Activated CD8-positive, alpha-beta memory T cell treated with anti-CD3 and anti-CD28 coated beads for 1 hour (primary cell): ENCODE measurements at places on chromosomes 13 and 19.

DNA sequence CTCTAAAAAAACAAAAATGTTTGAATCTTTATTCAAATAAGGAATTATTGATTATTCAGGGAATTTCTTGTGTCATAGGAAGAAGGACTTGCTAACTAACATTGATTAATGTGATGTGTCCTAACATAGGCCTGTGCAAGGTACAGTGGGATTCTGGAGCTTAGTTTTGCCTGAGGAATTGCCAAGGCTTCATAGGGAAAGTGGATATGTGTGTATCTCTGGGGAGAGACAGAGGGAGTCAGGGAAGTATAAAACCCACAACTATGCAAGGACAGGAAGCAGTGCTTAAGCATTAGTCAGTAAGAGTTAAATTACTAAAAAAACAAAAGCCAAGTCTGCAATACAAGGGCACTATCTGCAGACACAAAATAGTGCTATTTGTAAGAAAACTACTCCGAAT lies 59.6 kb downstream of the WDFY2 start:
- DNase-seq: no peak

- no peak for DNase-seq
These were observed 98.2 kb upstream of the SERP2 start for GRCh38 chr13:44275381-44275780.

DNA sequence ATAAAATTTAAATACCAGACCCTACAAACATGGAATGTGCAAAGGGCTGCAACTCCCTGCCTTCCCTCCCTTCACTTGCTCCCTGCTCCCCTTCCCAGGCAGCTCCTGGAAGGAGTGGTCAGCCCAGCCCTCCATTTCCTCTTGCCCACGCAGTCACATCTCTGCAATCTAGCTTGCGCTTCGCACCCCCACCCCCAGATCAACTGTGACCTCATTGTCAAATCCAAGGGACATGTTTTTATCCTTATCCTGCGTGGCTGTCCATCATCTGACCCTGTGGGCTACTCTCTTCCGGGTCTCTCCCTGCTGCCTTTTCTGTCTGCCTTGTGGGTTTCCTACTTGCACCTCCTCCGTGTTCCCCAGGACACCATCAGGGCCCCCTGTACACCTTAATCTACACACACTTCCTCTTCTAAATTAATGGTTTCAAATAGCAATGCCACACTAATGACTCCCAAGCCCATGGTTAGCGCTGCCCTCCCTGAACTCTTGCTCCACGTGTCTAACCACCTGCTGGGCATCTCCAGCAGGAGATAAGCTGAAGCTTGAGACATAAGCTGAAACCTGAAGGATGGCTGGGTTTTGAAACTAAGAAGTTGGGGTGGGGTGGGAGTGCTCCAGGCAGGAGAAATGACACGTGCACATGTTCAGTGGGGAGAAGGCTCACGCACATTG lies 118.3 kb downstream of the USP12 start:
- DNase-seq: no peak

DNA sequence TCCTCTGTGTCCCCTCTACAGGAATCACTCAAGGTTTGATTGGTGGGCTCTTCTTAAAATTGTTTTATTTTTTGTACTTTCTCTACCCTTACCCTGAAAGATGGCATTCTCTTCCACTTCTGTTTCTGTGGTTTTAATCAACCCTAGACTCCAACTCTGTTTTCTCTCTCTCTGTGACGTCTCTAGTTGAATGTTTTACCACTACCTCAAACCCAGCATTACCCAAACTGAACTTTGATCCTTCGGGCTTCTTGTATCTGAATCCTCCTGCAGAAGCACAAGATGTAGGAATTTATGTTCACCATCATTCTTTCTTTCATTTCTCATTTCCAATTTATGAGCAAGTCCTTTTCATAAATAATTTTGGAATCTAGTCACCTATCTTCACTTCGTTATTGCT lies 39.9 kb downstream of the PCCA start:
- no peak for DNase-seq

- no peak for DNase-seq
These were observed 924 bp downstream of the RGCC start for GRCh38 chr13:41458187-41458760.

DNA sequence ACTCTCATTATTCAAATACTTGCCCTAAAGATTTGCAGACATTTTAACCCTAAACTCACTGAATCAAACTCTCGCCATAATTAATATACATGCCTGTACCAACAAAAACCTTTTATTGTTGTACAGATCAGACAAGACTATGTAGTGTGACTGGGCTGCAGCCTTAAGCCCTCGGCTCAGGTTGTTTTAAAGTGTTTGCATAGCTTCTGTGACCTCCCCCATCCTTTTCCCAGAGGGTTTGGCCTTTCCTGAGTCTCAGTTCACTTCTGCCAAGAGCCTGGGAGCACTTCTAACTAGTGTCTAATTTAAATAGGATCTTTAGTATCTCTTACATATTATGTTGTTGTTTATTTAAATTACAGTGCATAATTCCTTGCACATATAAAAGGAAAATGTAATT lies 158.2 kb downstream of the HS6ST3 start:
- DNase-seq: no peak

DNA sequence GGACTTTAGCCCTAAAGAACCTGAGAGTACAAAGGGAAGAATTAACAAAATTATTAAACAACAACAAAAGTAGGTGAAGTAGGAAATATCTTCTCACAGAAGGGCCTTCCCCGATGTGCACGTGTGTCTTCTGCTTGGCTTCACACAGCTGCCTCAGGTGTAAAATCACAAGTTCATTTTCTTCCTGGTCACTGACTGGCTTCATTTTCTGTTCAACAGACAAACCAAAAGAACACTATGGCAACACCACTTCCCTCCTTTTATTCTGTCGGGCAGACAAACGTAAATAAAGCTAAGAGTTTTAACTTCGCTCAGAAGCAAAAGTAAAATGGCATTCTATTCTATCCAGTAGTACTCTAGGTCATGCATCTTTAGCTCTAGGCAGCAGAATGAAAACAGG lies 140.9 kb downstream of the TBC1D4 start:
- no peak for DNase-seq

DNA sequence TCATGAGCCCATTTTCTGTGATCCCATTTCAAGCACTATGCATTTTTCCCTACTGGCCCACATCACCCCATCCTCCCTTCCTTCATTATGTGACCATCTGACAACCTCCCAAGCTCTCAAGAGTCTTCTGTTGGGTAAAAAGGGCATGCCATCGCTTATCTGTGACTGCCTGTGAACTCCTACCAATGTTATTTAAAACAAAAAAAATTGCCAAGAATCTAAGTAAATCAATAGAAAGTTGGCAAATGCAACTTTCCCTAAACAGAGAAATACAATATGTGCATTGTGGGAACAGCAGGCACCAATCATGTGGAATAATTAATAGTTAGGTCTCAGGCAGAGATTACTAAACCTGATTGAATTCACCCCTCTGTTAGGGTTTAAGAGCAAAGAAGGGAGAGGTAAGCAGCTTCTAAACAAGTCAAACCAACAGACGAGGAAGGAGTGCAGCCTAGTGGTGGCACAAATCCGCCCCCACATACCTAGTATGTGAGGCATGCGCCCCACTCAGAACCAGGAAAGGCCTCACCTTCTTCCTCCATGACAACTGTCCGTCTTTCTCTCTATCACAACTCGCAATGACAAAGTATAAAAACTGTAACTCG lies 29.8 kb downstream of the DZIP1 start:
- DNase-seq: no peak

GRCh38 chr13:63408331-63409189 lies 1992.9 kb upstream of the PCDH20 start:
- DNase-seq: no peak

DNA sequence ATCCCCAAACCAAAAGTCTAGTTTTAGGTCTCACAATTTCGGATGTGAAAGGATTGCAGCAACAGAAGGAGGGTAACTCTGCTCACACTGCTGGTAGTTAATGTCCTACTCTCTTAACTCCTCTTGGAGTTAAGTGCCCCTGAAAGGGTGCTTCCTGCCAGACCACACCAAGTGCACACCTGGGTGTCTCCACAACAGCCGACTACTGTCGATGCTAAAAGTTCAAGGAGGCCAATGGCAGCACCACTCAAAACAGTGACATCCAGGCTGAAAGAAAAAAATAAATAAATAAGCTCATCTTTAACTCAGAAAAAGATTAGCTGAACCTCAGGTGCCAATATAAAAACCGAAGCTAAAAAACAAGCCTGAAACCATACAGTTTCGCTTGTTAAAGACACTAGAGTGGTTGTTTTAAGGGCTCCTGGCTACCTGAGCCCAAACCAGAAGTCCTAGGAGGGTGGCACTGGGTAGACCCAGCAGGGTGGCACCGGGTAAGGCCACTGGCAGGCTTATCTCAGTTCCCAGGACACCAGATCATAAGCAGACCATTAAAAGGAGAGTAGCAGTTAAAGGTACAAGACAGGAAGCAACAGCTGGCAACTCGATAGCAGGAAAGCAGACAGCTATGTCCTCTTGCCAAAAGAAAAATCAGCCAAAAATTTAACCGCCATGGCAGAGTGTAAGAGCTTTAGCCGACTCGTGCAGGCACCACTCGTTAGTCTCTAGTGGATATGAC lies 39.3 kb downstream of the BRD4 start:
- no peak for DNase-seq

GRCh38 chr13:94296471-94296870 lies 183.0 kb downstream of the DCT start:
- no peak for DNase-seq

GRCh38 chr19:44607049-44607448 lies 6.3 kb upstream of the IGSF23 start:
- no peak for DNase-seq

DNA sequence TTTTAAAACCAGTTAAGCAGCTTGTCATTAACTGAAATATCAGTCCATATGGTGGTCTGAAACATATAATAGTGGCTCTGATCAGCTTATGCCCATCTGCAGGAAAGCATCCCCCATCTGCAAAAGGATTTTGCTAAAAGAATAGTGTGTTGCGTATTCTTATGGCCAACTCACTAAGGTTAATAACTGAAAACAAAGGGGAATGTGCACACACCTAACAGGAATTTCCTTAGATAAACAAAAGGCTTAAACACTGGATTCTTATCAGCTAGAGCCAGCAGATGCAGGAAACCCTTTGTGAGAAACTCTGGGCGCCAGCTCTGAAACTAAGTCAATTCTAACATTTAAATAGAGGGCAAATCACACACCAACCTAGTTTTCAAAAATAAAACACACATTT lies 22.1 kb downstream of the VPS36 start:
- DNase-seq: no peak

GRCh38 chr13:28704919-28705318 lies 13.9 kb downstream of the SLC46A3 start:
- no peak for DNase-seq

DNA sequence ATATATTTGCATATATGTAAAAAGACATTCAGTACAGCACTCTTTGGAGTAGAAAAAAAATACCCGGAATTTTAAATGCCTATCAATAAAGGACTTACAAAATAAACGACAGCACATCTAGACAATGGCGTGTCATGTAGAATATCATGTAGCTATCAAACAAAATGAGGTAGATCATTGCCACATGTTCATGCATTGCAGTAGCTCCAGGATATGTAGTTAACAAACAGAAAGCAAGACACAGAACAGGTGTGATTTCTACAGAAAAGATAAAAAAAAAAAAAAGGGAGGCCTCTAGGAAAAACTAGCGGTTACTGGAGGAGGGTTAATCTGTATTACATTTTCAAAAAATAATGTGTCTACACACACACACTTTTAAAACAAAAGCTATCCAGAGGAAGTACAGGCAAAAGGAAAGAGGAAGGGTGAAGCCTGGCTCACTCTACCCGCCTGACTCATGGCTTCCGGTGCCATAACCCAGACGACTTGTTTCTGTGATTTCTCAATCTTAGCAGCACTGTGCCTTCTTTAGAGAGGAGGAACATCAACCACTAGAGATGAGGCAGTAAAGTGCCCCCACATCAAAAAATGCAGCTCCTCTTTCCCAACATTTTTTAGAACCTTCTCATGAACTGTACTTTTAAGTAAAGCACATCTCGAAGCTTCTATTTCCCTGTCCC lies 6.9 kb downstream of the KCTD12 start:
- DNase-seq: peak; percentile 36

GRCh38 chr13:24263632-24264031 lies 45.7 kb upstream of the C1QTNF9 start:
- DNase-seq: no peak

DNA sequence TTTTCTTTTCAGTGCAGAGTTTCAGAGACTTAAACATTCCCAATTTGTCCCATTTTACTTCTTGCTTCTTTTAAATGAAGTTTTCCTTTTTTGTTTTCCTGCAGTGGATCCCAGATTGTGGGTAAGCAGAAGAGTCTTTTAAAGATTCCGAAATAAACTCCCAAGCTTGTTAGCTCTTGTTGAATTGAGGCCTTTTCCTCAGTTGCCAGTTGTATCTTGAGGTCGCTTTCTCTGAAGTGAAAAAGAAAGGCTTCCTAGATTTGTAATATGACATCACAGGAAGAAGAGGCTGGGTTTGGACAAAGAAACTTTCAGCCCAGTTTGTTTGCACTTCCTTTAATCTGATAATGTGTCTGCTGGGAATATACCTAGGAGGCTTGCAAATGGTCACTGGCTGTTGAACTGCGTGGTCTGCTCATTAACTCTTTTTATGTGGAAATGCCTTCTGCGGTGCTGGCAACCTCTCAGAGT lies at the start of gene LPAR6:
LPAR6 (minus strand) TSS at position 233 of the 471 bp plus-strand sequence. CDS start 690 bp downstream, outside the sequence.
- DNase-seq: no peak

GRCh38 chr13:79989217-79989661 lies 351.7 kb downstream of the SPRY2 start:
- no peak for DNase-seq

DNA sequence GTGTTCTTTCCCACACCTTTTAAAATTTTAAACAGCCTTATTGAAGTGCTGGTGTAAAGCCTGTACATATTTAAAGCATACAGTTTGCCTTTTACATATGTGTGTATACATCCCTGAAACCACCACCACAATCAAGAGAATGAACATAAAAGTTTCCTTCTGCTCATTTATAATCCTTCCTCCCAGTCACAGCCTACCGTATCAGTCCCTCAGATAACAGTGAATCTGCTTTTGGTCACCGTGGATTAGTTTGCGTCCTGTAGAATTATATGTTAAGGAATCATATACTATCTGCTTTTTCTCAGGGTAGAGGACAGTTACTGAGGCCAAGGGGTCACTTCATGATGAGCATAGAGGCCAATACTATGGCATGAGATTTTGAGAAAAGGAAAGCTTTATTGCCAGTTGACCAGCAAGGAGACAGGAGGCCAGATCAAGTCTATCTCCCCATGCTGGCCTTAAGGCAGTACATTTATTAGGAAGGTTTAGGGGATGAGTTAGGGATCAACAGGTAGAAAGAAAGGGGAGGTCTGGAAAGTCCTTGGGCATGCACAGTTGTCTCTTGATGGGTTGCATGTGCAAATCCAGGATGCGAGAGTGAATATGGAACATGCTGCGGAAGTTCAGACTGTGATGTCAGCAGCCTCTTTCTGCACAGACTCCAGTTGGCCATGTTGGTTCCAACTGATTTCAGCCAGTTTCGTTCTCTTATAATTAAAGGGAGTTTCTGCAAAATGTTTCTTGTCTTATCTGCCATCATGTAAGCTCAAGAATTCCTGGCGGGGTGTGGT lies 36.3 kb upstream of the LSM14A start:
- no peak for DNase-seq
